ENCODE measurements at places on chromosomes 3 and 15.
A peak's percentile ranks its signal among the peaks of the same experiment; 100 is the strongest.

- no peak for DNase-seq
These were observed 35.2 kb downstream of the GOLGA6L2 start for GRCh38 chr15:23411841-23412240.

GRCh38 chr3:45889337-45889736 lies 3.0 kb downstream of the CCR9 start:
- DNase-seq, result no peak

- DNase-seq, result peak; percentile 54
These were observed 36.4 kb downstream of the FAM3D start for GRCh38 chr3:58630076-58630709.

GRCh38 chr15:78154955-78155354 lies 5.8 kb downstream of the IDH3A start:
- no peak for DNase-seq

DNA sequence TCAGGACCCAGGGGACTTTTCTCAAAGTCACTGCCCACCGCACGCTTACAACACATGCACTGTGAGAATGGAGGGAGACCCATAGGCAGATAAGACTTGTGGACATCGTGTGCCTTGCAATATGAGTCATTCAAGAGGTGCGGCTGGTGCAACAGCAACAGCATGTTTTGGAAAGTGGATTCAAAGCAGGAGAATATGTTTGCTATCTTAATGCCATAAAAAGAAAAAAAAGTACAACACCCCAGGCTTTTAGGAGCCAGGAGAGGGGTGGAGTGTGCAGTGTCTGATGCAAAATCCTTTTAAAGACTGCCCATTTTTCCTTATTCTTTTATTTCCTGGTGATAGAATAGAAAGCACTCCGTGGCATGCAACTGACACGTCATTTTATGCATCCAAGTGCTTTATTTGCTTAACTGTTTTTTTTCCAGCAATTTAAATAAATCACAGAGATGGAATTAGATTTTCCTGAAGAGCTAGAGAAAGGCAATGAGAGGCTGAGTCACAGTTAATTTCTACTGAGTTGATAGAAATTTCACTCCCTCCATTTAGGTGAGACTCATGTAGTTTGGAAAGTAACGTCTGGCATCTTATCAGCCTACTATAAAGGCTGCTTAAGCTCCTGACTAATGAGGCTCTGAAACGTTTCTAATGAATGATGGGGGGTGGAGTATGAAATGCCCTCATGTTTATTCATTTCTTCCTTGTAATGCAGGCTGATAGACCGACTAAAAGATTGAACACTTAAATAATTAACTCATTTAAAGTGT lies 96.4 kb downstream of the NSUN3 start:
- DNase-seq, result peak; percentile 28

DNA sequence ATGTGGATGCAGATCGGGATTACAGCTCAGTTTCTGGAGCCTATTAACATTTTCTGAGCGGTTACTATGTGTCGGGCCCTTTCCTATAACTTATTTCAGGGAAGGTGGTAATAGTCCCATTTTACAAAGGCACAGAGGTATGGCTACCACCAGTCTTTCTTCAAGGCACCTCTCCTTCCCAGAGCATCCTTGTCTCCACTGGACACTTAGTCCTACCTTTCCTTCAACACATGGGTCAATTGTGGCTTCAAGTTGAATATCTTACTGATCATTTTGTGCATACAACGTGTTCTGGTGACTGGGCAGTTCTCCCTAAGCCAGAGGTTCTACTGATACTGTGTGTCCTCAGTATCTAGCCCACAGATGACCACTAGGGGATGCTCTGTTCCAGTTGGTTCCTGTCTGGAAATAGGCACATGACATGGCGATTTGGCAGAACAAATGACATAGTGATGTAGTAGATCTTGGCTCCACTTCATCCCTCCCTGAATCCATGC lies 60.7 kb upstream of the CMTM8 start:
- no peak for DNase-seq

DNA sequence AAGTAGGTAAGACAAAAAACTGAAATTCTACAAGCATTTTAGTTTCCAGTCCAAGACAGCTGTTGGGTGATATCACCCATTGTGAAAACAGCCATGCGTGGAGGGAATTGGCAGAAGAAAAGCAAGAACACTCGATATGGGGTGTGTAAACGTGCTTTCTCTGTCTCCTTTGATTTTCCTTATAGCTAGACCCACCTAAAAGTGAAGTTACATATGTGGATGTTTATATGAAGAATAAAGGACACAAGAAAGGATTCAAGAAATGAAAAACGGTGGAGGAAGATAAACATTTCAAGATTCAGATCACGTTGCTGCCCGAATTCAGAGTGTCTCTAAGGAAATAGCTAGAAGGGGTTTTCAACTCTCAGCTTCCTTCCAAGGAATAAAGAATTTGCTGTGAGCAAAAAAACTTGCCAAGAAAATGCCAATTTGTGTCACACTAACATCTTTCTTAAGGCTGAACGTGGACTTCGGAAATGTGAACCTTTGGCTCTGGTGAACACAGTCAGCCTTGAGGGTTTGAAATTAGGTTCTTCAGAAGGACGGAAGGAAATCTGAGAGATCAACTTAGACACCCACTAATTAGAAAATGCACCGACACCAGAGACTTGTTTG lies 269.0 kb upstream of the ADAMTS9 start:
- DNase-seq, result no peak

GRCh38 chr3:197775317-197775716 lies 15.7 kb upstream of the LRCH3 start:
- no peak for DNase-seq

DNA sequence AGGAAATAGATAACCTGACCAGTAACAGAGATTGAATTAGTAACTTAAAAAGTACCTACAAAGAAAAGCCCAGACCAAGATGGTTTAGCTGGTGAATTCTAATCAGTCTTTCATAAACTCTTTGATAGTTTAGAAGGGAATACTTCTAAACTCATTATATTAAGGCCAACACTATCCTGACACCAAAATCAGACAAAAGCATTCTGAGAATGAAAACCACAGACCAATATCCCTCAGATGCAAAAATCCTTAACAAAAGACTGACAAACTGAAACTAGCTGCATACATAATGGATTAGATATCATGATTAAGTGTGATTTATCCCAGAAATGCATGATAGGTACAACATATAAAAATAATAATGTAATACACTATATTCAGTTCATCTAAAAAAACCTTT lies 115.6 kb downstream of the RFX7 start:
- no peak for DNase-seq

DNA sequence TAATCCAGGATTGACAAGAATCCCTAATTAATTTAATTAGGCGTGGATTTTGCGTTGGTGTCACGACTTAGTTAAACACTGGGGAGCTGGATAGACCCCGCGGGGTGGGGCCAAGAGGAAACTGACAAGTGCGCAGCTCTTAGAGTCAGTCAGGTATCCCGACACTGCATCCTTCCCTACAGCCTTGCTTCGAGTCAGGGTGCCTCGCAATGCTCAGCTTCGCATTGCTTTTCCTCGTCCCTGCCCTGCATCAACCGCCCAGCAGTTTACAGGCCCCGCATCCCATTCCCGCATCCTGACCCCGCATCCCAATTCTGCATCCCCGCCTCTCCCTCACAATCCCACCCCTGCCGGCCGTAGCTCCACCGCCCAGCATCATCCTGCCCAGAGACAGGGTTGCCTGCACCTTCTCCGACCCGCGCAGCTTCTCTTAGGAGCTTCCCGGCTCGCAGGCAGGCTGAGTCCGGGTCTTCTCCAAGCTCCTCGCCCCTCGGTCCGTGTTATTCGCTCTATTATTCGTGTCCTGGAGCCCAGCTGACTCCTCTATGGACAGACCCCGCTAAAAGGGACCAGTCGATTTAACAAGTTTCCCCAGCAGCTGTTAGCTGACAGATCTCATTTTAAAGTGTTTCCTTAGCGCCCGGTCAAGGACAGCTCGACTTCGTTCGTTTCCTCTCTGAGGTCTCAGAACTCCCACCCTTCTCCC lies 699 bp upstream of the SHOX2 start:
- no peak for DNase-seq

DNA sequence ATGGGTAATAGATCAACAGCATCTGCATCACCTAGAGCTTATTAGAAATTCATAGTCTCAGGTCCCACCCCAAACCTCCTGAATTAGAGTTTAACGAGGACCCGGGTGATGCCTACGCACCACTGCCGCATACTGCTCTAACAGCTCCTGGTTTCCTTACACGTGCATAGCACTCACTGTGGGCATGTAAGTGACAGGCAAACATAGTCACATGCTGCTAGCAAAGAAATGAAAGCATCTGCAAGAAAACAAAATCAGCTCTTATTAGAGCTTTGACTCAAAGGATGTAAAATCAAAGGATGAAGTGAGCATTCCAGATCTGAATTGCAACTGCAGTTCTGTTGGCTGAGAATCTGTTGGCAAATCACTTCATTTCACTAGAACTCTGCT lies 19.1 kb upstream of the RIOX2 start:
- DNase-seq, result no peak

Data from right cardiac atrium (tissue), 5 donors.